ENCODE measurements at places on chromosomes 1 and 21. TPM values are rescaled to one million over a fixed set of nuclear protein-coding genes. Genes with fewer than 3 reads are reported as not detected.

TNNI3K gene
- total RNA-seq, result 0.34 TPM

CDC14A gene
- 1.5 TPM for total RNA-seq

TMEM200B gene
- total RNA-seq, result 1.4 TPM

IFNGR2 gene
- total RNA-seq, result 55.7 TPM

PLK3 gene
- total RNA-seq, result 44.4 TPM
